Right cardiac atrium (tissue), 5 donors: ENCODE measurements at places on chromosomes 12 and 14. TPM values are rescaled to one million over a fixed set of nuclear protein-coding genes. Genes with fewer than 3 reads are reported as not detected.

The KITLG gene
- polyA plus RNA-seq, result 3.3 TPM

The C12orf56 gene
- not detected for polyA plus RNA-seq

The NYNRIN gene
- 5.1 TPM for polyA plus RNA-seq

DNA sequence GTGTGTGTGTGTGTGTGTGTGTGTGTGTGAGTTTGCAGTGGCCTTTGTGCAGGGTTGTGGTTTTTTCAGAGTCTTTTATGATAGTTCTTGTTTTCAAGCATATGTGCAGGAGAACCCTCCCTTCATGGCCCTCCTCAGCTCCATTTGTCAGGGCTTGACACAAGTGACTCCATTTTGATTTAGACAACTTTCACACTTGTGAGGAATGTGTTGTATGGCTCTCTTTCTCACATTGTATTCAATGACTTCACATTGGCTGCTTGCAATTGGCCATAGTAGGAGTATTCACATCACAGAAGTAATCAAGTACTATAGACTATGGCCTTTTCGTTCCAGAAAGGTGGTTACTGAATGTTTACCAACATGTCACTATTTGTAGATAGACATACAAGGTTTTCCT lies 133.1 kb downstream of the SLC38A1 start:
- DNase-seq, result no peak

DNA sequence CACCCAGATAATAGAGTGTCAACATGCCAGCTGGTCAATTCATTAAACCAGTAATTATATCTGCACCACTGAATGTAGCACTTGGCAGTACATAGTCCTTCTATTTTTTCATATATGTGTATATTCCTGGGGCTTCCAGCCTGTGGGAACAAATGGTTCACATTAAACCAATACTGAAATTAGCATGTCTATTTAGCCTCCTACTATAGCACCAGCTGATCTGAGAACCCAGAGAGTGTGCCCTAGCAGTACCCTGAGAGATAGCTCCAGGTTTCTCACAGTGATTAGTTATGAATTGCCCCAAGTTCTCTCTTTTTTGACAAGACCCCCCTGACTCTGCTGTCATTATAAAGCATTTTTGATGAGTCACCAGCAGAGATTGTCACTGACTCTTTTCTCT lies 1097.3 kb upstream of the FLRT2 start:
- DNase-seq, result no peak
